Amniotic epithelial cell (primary cell): ENCODE measurements at places on chromosomes 2 and 18.

DNA sequence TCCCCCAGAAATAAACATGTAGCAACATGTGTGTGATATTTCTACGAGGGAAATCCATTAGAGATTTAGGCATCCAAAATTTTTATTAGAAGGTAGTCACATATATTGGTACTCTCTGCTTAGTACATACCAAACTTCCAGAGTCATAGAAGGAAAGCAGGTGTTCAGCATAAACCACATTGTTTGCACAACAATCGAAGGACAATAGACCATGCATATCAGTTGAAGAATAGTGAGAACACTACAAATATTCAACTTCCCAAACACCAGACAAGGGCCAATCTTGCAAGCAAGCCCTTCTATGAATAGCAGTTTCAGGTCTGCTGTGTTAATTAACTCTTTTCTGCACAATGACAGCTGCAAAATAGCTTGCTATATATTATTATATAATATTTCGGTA, 702.2 kb downstream of the ERBB4 start:
- DNase-seq = no peak

DNA sequence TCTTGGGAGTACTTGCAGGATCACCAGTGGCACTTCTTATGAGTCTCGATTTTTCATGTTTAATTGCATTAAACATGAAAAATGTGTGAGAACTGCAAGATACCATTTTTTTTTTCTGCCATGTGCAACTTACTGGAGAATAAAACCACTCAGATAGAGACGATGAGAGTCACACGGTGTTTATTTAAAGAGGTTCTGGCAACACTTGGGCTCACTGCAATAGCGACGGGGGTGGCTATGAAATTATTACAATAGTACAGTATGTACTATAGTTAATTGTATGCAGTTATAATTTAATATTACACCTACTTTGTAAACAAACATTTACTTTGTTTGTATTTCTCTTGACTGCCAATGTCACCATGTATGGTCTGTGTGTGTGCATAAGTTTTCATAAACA, 479.8 kb downstream of the NUP35 start:
- DNase-seq = no peak

GRCh38 chr2:23618265-23618664, 233.3 kb downstream of the KLHL29 start:
- no peak for DNase-seq

DNA sequence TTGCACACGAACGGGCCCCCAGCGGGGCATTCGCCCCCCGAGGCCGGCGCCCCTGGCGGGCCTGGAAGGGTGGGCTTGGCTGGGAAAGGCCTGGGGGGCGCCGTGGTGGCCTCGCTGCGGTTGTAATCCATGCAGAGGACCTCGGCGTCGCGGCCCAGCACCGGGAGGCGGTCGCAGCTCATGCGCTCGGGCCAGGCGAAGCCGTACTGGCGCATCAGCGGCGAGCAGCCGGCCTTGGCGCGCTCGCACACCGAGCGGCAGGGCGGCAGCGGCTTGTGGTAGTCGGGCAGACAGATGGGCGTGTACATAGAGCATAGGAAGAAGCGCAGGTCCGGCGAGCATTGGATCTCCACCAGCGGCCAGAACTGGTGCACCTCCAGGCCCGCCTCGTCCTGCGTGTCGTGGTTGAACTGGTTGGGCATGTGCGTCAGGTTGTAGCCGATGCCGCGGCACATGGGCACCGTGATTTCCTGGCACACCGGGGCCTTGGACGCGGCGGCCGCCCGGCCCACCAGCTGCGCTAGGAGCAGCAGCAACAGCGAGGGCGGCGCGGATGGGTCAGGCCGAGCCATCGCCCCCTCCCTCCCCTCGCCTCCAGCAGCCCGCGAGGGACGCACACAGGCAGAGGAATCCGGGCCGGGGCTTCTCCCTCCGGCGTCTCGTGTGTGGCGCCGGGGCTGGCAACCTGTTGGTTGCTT, 1.4 kb downstream of the FZD5 start:
- peak; percentile 39 for DNase-seq

DNA sequence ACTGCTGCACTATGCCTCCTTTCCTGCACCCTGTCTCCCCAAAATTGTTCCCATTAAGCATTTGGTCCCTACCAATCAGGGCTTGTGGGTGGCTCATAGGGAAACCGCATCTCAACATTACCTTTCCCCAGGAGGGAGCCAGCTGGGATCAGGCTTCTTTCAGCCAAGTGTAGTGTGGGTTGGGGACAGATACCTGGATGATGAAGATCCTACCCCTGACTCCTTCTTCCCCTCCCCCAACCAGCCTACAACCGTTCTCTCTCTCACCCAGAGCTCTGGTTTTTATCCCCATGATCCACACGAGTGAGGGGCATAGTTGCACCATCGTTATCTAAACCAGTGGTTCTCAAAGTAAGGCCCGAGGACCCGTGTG, 40.0 kb downstream of the ACOXL start:
- DNase-seq = no peak

DNA sequence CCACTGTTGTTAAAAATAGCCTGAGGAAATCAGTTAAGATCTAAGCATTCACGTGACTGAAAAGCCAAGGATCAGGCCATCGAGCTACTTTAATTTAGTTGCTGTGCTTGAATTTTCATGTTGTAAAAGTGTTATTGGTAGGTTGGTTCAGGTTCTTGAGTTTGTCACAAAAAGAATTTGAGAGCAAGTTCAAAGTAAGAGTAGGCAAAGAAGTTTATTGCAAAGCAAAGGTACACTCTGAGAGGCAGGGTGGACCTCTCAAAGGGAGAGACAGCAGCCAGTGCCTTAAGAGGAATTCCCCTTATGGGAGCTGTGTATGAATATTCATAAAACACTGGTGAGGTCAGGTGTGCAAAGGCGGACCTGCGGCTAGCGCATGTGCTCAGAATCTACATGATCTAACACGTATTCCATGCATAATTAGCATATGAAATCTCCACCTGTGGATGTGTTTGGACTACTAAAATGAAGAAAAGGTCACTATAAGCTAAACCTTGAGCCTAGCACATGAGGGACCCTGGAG, 236.5 kb downstream of the NDUFA10 start:
- no peak for DNase-seq

DNA sequence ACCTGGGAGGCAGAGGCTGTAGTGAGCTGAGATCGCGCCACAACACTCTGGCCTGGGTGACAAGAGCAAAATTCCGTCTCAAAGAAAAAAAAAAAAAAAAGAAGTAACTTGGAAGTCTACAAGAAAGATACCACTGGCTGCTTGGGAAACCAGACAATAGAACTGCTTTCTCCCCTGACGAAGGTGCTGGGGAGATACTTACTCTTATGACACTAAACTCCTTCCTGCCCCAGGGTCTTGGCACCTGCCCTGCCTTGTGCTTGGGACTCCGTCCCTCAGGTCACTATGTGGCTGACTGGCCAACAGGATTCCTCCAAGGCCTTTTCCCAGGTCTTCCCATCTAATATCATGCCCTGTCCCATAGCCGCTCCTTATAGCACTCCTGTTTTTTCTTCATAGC, 30.7 kb downstream of the INPP5D start:
- no peak for DNase-seq

GRCh38 chr2:230128623-230129342, 60.1 kb upstream of the SLC16A14 start:
- DNase-seq = peak; percentile 63

DNA sequence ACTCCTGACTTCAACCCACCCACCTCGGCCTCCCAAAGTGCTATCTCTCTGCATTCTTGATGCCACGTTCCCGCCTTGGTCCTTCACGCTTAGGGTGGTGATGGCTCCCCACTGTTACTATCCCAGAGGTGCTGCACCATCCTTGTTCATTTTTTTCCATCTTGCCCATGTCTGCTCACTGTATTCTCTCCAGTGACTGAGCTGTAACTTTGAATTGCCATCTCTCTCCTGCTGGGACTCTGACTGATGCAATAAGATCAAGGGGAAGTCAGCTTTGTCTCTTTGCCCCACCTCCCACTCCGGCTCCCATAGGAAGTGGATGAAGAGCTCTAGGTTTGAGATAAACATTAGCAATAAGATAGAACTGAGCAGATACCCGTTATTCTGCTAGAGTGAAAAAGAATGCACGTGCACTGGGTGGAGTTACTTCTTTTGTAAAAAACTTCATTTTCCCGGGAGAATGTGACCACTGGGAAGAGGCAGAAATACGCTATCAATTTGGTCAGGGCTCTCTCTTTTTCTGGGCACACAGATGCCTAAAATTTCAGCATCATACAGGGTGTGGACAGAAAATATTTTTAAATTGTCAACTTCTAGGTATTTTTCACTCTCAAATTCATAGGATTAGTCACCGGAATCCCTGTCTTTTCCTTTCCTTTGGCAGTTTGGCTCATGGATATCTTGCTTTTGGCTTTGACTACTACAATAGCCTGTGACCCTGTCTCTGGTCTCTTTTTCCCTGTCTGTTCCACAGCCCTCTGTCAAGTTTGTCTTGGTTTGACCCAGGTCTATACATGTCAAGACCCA, 105.4 kb downstream of the POLR1A start:
- no peak for DNase-seq

DNA sequence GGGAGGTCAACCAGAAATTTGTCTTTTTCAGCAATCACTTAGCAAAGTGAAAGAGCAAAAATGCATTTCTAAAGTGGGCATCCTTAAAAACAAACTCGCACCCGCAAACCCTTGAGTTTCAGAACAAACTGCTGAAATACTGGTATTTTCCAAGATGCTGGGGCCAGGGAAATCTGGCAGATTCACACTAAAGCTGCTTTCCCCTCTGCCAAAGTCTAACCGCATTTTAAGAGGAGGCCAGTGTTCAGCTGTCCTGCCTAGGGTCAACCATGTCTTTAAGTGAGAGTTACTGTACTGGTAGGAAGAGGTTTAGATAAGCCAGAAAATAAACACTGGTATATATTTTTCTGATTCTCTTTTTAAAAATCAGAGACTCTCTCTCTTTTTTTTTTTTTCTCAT, 55.9 kb downstream of the ACVR1 start:
- DNase-seq = no peak

- no peak for DNase-seq
Measured at GRCh38 chr2:97656905-97657587, 6.8 kb downstream of the ACTR1B start.

DNA sequence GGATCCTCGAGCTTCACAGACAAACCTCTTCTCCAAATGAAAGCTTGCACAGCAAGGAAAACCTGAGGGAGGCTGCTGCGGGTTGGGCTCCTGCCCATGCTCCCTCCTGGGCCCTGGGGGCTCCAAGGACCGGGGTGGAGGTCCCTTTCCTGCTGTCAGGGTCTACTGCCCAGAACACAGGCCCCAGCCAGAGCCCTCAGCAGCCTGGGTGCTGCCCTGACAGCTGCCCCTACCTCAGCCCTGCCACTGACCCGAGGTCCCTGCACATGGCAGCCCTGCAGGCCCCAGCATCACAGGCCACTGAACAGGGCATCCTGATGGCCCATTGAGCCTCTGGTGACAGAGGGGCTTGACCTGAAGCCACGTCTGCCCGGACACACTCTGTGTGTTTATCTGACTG, 41.0 kb downstream of the CROCC2 start:
- no peak for DNase-seq

DNA sequence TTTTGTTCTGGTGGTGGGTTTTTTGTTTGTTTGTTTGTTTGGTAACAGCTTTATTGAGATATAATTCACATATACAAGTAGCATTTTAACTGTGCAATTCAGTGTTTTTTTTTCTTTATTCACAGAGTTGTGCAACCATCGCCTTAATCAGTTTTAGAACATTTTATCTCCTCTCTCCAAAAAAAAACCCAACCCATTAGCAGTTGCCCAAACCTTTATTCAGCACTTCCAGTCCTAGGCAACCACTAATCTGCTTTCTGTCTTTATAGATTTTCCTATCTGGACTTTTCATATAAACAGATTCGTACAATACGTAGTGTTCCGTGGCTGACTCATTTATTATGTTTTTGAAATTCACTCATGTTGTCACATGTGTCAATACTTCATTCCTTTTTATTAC, 38.7 kb downstream of the CCDC138 start:
- DNase-seq = peak; percentile 84

- no peak for DNase-seq
Measured at GRCh38 chr2:27025281-27025800, 7.4 kb upstream of the TMEM214 start.

GRCh38 chr2:70009762-70010575, 48.5 kb upstream of the ASPRV1 start:
- peak; percentile 11 for DNase-seq

DNA sequence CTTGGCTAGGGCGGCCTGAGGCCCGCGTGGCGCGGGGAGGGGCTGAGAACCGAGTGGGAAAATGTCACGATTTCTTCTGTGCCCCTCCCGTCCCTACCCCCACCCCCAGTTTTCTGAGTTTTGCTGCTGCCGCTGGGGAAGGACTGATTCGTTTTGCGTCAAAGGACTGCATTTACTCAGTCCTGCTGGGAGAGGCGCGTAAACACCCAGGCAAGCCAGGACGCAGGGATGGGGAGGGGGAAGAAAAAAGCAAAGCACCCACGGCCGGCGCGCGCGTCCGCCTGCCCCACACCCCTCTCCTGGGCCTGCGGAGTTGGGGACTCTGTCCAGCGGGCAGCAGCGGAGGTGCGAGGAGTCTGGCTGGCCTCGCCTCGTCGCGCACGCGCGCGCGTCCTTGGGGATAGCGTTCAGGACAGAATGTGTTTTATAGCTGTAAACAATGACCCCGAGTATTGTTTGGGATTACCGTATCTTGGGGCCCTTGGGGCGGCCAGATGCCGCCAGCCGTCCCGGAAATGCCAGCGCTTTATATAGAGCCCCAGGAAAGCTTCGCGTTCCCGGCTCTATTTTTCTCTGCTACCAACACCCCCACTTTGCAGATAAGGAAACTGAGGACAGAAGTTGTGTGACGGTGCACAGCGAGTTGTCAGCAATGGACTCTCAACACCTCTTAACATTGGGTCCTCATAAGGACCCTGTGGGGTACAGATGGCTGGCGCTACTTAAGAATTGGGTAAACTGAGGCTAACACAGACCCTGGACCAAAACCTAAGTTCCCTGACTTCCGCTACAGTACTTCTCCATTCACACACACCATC, 1.7 kb upstream of the FOSL2 start:
- DNase-seq = peak; percentile 88

DNA sequence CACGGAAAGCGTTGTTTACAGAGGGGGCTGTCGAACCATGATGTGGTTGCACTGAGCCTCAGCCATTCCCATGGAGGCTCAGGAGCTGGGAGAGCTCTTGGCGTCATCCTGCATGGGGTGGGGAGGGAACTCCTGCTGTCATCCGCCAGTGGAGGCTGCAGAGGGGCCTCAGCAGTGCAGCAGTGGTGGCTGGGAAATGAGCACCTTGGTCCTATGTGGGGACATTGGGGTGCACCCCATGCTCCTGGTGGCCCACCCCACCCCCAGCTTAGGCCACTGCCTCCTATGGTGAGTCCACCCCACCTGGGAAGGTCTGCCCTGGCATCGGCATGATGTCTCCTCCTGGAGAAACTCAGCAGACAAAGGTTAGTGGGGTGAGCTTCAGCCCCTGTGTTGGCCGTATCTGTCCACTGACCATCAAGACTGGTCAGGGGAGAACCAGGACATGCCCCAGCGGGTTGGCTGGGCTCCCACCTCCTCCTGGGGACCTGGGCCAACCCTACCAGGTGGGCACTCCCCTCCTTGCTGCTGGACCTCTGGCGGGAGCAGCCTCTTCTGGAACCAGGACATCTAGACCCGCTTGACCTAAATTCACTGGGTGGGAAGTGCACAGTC, 67.8 kb upstream of the HDAC4 start:
- no peak for DNase-seq

GRCh38 chr2:215832791-215833190, 180.6 kb downstream of the MREG start:
- DNase-seq = peak; percentile 25

GRCh38 chr2:216133397-216133796, 24.2 kb downstream of the XRCC5 start:
- DNase-seq = peak; percentile 95
